ENCODE measurements at places on chromosomes 5 and 9. TPM values are rescaled to one million over a fixed set of nuclear protein-coding genes. Genes with fewer than 3 reads are reported as not detected.

MZB1 gene
- not detected for total RNA-seq

ABLIM3 gene
- total RNA-seq, result 8.1 TPM

SYK gene
- not detected for total RNA-seq

PCDHB13 gene
- total RNA-seq, result 0.07 TPM

NRARP gene
- 5.9 TPM for total RNA-seq

SOX30 gene
- 0.07 TPM for total RNA-seq

FUT7 gene
- not detected for total RNA-seq

WNT8A gene
- not detected for total RNA-seq

CDC25C gene
- 13.0 TPM for total RNA-seq

GRXCR2 gene
- total RNA-seq, result not detected

SUSD3 gene
- total RNA-seq, result 0.62 TPM

LTC4S gene
- total RNA-seq, result not detected

TLR4 gene
- total RNA-seq, result 0.34 TPM

F2RL2 gene
- 5.1 TPM for total RNA-seq

AGXT2 gene
- not detected for total RNA-seq

SLC6A18 gene
- not detected for total RNA-seq

NSG2 gene
- 0.10 TPM for total RNA-seq

SVEP1 gene
- 1.4 TPM for total RNA-seq

PHF24 gene
- total RNA-seq, result 0.26 TPM

CCNB1 gene
- total RNA-seq, result 293 TPM

SQSTM1 gene
- total RNA-seq, result 2,161 TPM

SIT1 gene
- not detected for total RNA-seq

CDHR2 gene
- total RNA-seq, result 0.08 TPM

ADAMTS6 gene
- total RNA-seq, result 0.12 TPM

PAX5 gene
- total RNA-seq, result not detected

TICAM2 gene
- total RNA-seq, result 1.0 TPM

POLE3 gene
- 125 TPM for total RNA-seq

GTF2H2 gene
- total RNA-seq, result 9.8 TPM

CCDC187 gene
- not detected for total RNA-seq

ORM2 gene
- total RNA-seq, result not detected

CNTNAP3 gene
- total RNA-seq, result 9.6 TPM

NAIF1 gene
- total RNA-seq, result 8.4 TPM

NR5A1 gene
- not detected for total RNA-seq

RUSC2 gene
- 19.9 TPM for total RNA-seq

NUTM2F gene
- not detected for total RNA-seq

MLANA gene
- not detected for total RNA-seq

ARID3C gene
- total RNA-seq, result 0.18 TPM

STK32A gene
- 0.22 TPM for total RNA-seq

PCDHA6 gene
- total RNA-seq, result 0.09 TPM

IGIP gene
- 0.96 TPM for total RNA-seq

COL23A1 gene
- not detected for total RNA-seq

HSD17B3 gene
- total RNA-seq, result not detected

SEMA4D gene
- total RNA-seq, result 6.3 TPM

BHMT2 gene
- not detected for total RNA-seq

NAIP gene
- 0.63 TPM for total RNA-seq

GLRA1 gene
- not detected for total RNA-seq

KIAA0825 gene
- 0.41 TPM for total RNA-seq

IRF1 gene
- total RNA-seq, result 37.6 TPM

All from A549 treated with CpdA at 1 μM for 4 hours (cell line).